Sciatic nerve (tissue), 2 donors: ENCODE measurements at places on chromosomes 4 and X. TPM values are rescaled to one million over a fixed set of nuclear protein-coding genes. Genes with fewer than 3 reads are reported as not detected.

Gene VSIG4
- total RNA-seq, result 31.8 TPM

Gene CXorf49
- total RNA-seq, result not detected

- no peak for DNase-seq
Measured at GRCh38 chr4:140790171-140790570, 34.0 kb upstream of the TBC1D9 start.

- DNase-seq, result no peak
Measured at GRCh38 chr4:74874753-74875367, 58.1 kb upstream of the PARM1 start.

GRCh38 chr4:14404730-14405129 is 597.6 kb upstream of the CPEB2 start:
- DNase-seq, result no peak
